ENCODE measurements at places on chromosomes 3 and 15.

DNA sequence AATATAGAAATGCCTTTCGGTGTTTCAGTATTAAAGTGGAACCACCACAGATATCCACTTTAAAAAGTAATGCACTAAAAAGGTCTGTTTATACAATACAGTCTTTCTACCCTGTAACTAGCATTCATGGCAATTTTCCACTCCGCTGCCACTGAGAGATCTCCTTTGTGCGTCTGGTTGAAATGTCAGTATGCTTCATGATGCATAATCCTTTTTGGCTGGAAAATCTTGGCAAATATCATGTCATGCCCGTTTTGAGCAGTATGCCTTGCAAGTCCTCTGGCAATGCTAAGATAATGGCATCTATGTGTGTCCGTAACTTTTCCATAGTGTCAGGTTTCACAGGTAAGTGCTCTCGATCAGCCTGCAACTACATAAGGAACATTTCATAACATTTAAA, 30.8 kb upstream of the ARF4 start:
- DNase-seq = no peak

GRCh38 chr3:165753560-165753959, 83.7 kb downstream of the BCHE start:
- DNase-seq = no peak

GRCh38 chr3:177624528-177625495, 427.5 kb upstream of the TBL1XR1 start:
- DNase-seq = peak; percentile 22

- DNase-seq = no peak
Measured at GRCh38 chr3:70726096-70726938, 413.9 kb upstream of the MDFIC2 start.

GRCh38 chr15:67047149-67047661, 18.2 kb upstream of the SMAD3 start:
- DNase-seq = no peak

- no peak for DNase-seq
Measured at GRCh38 chr3:194166682-194167479, 30.9 kb downstream of the HES1 start.

- no peak for DNase-seq
Measured at GRCh38 chr3:121951291-121951919, 57.2 kb downstream of the SLC15A2 start.

- no peak for DNase-seq
Measured at GRCh38 chr3:126914226-126914625, 68.7 kb upstream of the PLXNA1 start.

Data from CD4-positive, alpha-beta T cell treated with Interleukin-15 for 1 hour (primary cell).